Dermis microvascular lymphatic vessel endothelial cell (primary cell): ENCODE measurements at places on chromosomes 13 and 19. TPM values are rescaled to one million over a fixed set of nuclear protein-coding genes. Genes with fewer than 3 reads are reported as not detected.

DNA sequence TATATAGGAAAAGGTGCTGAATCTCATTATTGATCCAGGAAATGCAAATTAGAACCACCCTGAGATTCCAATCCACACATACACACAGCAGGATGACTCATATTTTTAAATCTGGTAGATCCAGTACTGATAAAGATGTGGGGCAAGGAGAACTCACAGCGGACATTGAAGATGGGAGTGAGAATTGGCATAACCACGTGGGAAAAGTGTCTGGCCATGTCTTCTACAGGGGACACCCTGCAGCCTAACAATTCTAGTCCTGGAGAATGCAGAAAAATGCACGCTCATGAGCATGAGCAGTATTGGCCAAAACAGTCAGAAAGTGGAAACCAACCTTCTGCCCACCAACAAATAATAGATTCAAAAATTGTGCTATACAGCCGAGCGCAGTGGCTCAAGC, 13.5 kb upstream of the BCL3 start:
- DNase-seq, result no peak

DNA sequence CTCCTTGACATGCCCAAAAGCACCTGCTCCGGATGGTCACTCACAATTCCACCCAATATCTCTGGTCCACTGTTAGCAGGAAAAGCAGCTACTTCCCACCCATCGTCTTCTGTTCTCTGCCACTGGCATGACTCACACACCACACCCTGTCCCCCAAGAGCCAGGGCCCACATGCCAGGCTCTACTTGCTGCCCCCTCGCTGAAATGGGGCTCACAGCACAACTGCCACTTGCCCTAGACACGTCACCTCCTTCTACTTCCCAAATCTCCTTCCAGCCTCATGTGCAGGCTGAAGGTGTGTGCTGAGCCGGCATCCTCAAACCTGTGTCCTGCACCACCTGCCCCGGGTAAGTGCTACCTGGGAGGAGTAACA, 65.0 kb downstream of the TBC1D4 start:
- DNase-seq, result no peak

DNA sequence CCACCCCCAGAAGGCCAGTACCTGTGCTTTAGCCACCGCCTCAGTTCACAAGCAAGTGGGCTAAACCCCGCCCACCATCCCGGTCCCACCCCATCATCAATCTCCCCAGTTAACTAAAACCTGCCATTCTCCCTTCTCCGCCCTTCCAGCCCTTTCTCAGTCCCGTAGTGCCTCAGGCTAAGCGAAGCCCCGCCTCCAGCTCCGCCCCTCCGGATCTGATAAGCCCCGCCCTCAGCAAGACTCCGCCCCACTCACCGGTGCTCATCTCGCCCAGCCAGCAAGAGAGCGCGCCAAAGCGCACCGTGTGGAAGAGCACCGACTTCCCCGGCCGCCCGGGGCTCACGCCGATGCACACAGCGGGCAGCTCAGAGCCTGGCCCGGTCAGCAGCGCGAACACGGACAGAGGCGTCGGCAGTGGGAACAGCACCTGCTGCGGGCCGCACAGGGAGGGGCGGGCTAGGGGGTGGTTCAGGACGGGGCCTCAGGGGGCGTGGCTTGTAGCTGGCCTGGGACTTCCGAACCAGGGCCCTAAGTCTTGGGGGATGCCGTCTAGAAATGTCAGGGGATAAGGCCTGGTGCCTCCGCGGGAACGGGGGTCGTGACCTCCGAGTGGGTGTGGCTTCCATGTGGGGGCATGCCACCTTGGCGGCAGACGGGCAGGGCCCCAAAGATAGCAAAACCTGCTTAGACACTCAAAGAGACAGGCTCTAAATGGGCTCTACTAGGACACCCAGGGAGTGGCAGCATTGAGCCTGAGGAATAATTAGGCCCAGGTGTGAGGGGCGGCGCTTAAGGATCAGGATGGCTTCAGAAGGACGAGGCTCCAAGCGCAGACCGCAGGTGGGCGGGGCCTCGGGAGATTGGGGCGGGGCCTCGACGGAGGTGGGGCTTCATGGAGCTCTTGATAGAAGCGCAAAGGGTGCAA, 21.4 kb downstream of the MAP4K1 start:
- peak; percentile 17 for DNase-seq

GRCh38 chr13:97454699-97455098, 20.7 kb downstream of the RAP2A start:
- no peak for DNase-seq

GRCh38 chr19:52307275-52307674, 10.3 kb downstream of the ZNF480 start:
- no peak for DNase-seq

- DNase-seq, result no peak
Observed at GRCh38 chr13:35957241-35957731, 173.9 kb downstream of the DCLK1 start.

- no peak for DNase-seq
Observed at GRCh38 chr13:80052286-80052685, 288.6 kb downstream of the SPRY2 start.

- no peak for DNase-seq
Observed at GRCh38 chr19:32166238-32166637, 179.2 kb upstream of the ZNF507 start.

DNA sequence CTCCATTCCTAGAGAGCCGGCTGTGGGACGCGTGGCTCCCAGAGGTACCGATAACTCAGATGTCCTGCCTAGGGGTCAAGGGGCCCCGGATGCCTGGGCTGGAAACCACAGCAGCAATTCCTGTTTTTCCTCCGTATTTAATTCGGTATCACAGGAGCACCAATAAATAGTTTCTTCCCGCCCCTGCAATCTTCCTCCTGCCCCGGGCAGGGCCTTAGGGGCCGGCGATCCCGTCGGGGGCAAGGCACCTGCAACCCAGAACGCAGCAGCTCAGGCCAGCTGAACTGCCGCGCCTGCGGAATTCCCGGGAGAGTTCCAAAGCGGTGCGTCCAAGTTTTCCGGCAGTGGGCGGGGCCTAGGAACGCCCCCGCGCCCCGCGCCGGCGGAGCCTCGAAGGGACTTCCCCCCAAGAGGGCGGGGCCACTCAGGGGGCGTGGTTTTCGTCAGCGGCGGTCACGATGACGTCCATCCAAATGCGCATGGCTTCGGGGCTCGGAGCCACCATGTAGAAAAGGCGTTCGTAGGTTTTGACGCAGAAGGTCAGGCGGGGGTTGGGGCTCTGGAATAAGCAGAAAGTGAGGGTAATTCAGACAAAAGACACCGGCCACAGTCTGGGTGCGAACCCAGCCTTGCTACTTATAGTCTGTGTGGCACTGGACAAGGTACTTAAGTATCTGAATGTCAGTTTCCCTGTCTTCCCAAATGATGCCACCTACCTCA, 9.7 kb upstream of the LYPD3 start:
- peak; percentile 86 for DNase-seq

DNA sequence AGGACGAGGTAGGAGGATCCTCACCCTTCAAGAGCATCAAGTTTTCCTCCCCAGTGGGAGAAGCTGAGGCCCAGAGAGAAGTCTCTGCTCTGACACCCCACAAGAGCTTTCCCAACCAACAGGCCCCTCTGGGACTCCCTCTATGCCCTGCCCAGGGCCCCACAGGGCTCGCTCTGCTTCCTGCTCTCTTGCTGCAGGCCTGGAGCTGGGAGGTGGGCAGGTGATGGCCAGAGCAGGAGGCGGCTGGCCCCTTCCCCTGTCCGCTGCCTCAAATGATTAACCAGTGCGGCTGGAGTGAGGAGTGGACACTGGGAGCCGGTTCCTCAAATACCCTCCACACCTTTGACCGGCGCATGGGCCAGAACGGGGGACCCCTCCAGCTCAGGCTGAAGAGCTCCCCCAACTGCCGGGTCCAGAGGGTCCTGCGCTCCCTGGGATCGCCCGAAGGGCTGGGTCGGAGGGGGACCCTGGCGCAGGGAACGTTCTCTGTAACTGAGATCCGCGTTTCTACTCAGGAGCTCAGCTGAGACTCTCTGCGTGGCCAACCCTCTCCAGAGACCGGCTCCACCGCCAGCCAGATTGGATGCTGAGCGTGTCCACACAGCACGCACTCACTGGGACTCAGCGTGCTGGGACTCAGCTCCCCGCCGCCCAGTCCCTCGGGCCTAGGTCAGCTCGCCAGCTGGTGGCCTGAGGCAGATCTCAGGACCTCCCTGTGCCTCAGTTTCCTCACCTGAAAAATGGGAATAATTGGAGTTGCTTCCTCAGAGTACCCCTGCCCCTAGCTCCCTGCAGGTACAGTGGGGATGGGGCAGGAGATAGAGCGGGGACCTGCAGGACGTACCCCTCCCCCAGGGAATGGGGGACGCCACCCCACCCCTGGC, 6.7 kb upstream of the ONECUT3 start:
- no peak for DNase-seq

DNA sequence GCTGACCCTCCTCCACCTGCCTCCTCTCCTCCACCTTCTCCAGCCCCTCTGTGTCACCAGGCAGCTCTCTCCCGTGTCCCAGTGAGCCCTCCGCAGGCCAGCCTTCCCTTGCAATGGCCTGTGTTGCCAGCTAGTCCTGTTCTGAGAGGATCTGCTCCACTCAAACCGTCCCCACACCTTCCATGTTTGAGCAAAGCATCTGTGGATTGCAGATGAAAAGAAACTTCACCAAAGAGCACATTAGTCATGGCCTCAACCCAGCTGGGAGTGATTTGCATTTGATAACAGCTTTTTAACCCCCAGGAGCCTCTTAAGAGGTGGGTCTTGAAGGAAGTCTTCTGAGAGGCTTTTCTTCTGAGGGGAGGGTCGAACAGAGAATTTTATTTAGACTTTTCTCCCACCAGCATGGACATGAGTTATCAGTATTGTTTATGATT, 72.8 kb downstream of the COL4A2 start:
- DNase-seq, result no peak

DNA sequence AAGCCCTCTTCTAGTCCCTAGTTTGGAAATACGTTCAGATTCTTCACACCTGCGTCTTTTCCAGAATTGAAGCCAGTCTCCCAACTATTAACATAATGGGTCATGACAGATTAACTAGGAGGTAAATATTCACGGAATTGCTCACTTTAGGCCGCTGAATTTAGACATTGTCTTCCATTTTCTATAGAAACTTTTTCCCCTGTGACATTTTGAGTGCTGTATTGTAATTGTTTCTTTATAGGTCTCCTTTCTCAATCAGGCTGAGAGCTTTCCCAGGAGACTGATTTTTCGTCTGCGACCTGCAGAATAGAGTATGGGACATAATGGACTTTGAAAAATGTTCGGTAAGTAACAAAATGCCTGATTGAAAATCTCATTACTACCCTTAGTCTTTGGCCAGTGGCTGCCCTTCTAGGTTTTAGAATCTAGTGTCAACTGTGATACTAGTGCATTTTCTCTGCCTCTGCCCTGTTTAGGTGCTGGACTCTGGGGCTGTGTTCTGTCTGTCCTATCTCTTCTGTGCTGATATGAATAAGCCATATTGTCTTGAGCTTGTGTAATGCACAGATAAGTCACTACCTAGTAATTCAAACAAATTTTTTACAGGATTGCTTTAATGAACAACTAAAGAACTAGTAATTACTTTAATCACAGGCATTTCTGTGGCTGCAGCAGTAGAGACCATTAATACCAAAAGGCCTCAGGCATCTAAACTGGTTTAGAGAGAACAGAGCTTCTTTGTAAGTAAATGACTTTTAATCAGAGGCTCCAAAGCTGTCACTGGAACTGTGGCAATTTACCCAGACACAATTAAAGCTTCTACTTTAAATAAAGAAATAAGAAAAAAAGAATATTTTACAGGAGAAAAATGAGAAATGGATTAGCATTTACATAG, 122.4 kb upstream of the FREM2 start:
- no peak for DNase-seq

DNA sequence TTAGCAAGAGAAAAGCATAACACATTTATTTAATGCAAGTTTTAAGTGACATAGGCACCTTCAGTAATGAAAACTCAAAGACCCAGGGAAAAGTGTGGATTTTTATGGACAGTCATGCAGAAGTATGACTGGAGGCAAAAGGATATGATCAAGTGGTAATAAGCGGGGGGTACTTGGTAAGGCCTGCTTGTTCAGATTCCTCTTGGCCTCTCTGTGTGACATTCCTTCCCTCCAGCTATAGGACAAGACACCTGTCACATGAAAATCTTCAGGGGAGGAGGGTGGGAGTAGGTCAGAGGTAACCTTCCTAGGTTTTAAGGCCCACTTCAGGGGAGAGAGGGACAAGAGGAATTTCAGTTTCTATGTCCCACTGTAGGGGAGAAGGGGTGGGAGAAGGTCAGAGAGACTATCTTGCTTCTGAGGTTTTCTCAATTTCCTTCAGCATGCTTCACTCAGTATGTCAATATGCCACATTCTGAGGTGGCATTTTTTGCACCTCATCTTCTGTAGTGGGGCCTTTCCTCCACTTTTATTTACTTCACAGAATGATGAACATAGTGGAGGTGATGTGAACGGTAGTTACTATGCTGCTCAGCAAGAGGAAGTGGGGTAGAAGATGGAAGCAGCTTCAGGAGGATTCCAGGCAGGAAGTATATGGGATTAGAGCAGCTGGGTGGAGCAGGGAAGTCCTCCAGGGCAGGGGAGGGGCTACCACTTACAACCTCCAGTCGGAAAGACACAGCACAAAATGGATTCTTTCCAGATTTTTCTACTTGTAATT, 73.2 kb upstream of the RFC3 start:
- no peak for DNase-seq

GRCh38 chr13:28889086-28889732, 69.1 kb downstream of the MTUS2 start:
- no peak for DNase-seq

GRCh38 chr13:42747399-42747873, 33.9 kb upstream of the FAM216B start:
- no peak for DNase-seq

DNA sequence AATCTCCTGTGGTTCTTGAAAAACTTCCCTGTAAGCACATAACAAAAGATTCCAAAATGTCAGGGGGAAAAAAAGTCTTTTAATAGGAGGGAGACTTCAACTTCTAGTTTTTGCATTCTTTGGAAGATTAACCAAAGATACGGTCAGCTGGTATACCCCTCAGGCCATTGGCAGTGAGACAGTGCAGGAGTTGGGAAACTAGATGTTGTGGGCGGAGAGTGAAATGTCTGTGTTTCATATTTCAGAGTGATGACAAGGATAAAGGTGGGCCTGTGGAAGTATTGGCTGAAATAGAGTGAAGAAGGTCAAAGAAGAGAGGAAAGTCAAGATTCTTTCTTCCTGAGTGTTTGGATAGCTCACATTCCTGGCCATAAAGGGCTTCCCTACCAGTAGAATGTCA, 40.8 kb downstream of the CYP2B6 start:
- DNase-seq, result no peak

DNA sequence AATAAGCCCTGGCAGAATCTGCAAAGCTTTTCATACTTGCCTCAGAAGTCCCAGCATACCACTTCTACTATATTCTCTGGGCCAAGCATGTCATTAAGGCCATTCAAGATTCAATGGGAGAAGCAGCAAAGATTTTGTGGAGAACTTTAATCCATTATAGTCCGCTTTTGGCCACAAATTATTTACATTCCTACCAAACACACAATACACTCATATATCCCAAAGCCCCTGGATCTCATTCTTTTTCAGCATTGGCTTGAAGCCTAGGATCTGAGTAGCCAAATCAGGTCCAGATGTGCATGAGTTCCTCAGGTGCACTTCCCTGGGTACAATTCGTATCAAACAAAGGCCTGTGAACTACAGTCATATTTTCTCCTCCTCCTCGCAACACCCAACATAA, 203.4 kb downstream of the NDFIP2 start:
- no peak for DNase-seq

- DNase-seq, result no peak
Observed at GRCh38 chr13:64725492-64725891, 2504.6 kb downstream of the PCDH9 start.

The ERICH6B gene
- total RNA-seq, result not detected in 2 replicates

The DPF1 gene
- 0.13 and 0.26 TPM in 2 replicates for total RNA-seq

The ZMYM2 gene
- total RNA-seq, result 34.5 and 47.3 TPM in 2 replicates

The ZNF534 gene
- total RNA-seq, result not detected in 2 replicates

The FXYD5 gene
- total RNA-seq, result 17.1 and 22.4 TPM in 2 replicates

The KLK1 gene
- total RNA-seq, result not detected in 2 replicates

The CCDC8 gene
- 0.13 TPM in 2 replicates for total RNA-seq
